ENCODE measurements at places on chromosomes 1 and 21.
A peak's percentile ranks its signal among the peaks of the same experiment; 100 is the strongest.

- DNase-seq: no peak
Measured at GRCh38 chr1:33349081-33349759, 28.3 kb upstream of the A3GALT2 start.

DNA sequence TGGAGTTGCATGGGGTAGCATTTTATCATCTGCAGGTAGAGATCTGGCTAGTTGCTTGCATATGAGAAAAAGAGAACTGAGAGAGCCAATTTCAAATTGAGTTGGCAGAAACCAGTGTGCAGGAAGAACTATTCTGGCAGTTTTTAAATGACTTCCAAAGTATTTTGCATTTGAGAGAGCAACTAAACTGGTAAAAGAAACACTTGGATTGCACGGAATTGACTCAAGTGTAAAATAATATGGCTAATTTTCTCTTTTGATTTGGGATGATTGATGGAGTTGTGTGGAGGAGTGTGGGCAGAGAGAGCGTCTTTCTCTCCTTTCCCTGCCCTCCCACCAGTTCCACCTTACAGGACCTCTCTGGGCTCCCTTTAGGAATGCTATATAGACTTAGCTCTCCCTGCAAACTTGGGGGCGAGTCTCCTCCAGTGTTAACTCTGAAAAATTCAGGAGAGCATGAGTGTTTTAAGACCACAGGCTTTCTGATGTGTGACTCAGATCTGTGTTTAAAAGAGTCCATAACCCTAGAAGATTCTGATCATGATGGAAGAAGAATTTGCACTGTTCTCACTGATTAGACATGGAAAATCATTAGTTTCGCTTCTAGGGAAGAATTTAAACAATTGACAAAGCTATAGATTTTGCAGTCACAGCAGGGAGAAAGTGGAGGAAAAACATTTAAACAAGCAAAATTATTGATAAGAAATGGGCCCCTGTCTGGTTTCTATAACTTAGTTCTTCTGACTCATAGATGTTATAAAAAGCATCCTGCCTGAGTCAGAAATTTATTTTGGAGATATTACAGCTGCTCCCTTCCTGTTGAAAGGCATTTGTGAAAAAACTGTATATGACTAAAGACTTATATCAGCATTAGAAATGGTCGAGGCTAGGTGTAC, 24.9 kb upstream of the CTBS start:
- DNase-seq: no peak

DNA sequence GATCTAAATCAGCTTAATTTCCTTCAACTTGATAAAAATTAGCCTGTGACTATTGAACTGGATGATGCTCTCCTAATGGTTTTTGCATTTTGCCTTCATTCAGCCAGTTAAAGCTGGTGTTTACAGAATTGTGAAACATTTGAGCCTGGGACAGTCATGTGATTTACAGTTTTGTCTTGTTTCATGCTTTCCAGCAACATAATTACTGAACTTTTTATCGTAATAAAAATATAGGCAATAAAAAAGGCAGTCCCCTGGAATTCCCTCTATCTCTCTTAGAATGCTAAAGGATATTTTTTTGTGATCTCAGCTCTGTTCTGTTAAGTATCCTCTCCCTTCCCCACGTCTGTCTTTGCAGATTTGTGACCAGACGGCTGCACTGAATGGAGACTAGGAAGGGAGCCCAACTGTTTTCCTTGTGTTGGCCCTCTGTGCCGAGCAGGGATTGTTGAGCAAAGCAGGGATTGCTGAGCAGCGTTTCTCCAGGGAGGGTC, 70.3 kb upstream of the RGL1 start:
- DNase-seq: peak; percentile 65

DNA sequence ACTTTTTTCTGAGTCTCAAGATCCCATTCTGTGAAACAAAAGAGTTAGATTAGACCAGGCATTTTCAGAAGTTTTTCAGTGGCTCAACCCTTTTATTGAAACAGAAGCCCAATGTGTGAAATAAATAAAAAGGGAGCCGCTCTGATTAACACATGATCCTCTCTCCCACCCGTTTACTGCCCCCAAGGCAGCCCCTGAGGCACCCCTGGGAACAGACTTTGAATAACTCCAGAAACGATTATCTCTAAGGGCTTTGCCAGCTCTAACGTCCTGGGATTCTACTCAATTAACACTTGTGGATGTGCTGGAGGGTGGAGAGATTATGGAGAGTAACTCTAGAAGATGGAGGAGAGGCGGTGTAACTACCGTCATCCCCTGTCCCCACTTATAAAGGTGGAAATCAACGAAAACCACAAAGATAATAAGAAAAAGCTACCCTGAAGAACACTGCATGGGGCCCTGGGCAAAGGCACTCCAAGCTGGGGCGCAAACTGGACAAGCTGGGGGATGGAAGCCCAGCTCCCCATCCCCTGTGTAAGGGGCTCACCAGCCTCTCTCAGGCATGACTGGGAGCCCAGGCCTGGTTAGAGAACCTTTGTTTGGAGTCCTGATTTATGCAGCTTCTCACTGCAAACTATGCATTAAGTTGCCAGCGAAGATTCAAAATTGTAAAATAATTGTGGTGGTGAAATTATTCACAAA, 39.0 kb upstream of the GRIK3 start:
- no peak for DNase-seq
